ENCODE measurements at places on chromosomes 13 and 19.

GRCh38 chr19:6238643-6239281 lies 41.0 kb downstream of the MLLT1 start:
- no peak for DNase-seq

DNA sequence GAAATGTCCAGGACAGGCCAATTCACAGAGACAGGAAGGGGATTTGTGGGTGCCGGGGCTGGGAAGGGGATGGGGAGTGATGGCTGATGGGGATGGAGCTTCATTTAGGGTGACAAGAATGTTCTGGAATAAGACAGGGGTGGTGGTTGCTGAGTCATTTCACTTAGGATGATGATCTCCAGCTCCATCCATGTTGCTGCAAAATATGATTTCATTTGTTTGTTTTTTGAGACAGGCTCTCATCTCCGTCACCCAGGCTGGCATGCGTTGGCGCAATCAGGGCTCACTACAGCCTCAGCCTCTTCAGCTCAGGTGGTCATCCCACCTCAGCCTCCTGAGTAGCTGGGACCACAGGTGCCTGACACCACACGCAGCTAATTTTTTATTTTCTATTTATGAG lies 3.1 kb upstream of the JSRP1 start:
- no peak for DNase-seq

GRCh38 chr13:35791184-35791851 lies 314.8 kb upstream of the MAB21L1 start:
- no peak for DNase-seq

GRCh38 chr13:36981156-36981743 lies 17.9 kb downstream of the ALG5 start:
- peak; percentile 35 for DNase-seq

GRCh38 chr19:32890326-32890725 lies 20.8 kb upstream of the SLC7A9 start:
- no peak for DNase-seq

- DNase-seq = no peak
These were observed 214.4 kb upstream of the IRS2 start for GRCh38 chr13:110000534-110001345.

DNA sequence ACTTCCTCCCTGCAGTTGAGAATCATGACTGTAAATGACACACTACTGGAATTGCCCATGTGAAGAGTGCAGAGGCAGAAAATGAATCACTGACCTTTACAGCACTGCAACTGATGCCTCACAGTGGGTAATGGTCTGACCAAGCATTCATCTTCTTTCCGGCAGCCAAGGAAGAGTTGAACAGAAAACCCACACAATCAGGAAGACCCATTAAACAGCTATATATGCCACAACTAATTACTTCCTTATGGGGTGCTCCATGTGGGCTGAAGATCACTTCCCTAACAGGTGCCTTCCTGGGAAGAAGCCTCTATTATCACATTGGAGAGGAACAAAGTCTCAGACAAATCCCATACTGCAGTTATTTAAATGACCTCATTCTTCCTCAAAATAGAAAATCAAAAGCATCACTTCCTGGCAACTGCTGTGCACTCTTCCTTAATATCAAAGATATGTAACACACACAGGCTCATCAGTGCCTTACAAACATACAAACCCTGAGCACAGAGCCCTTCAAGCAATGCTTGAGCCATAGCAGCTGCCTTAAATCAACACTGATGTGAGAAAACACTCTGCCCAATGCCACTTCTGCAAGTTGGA lies 45.8 kb downstream of the RUBCNL start:
- peak; percentile 34 for DNase-seq

- no peak for DNase-seq
These were observed 49.2 kb downstream of the STOML3 start for GRCh38 chr13:38941353-38941945.

Measured in GM10248 (cell line).